ENCODE measurements at places on chromosomes 2 and 18.

DNA sequence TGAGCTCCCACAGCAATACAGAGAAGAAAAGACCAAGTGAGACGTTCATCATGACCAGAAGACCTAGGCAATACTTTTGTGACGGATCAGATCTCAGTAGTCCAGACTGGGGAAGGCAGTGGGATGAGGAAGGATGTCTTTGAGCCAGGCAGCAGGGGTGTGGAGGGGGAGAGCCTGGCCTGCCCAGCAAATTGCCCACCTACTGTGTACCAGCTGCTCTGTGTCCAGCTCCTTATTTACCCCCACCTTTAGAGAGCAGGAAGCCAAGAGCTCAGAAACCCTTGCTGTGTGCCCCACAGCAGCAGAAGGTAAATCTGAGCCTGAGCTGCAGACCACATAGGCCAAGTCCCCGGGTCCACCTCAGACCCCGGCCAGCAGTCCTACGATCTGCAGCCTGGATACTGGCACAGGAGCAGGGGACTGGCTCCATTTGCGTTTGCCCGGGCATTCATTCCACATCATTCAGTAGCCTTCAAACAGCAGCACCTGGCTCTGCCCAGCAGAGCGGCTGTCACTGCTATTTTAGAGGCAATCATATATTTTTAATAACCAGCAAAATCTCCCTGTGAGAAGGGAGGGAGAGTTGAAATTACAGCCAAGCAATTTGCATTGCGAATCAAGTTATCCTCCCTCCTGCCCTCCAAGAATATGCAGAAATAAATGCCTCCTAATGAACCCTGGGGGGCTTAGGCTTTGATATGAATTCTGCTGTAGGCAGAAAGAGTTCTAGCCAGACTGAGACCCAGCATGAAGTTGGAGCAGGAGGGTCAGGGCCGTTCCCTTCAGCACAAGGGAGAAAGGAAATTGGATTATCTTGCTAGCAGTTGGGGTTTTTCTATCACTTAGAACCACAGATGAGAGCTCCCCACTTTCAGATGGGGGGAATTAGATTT lies 110.0 kb upstream of the FZD7 start:
- DNase-seq = no peak

DNA sequence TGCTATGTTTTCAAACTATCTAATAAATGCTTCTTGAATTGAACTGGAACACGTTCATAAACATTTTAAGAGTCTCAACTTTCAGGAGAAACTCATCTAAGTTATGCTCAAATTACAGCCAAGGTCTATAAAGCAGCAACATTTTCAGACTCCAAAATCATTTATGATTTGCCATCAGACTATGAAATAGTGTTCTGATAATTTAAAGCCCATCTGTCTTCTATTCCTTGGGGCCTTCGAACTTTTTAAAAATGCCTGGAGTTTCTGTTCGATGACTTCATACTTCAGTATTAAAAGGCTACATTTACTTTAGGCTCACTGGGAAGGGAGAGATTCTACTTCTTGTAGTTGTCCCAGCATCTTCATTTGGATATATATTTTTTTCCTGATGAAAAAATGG lies 73.6 kb upstream of the NXPH2 start:
- DNase-seq = no peak

DNA sequence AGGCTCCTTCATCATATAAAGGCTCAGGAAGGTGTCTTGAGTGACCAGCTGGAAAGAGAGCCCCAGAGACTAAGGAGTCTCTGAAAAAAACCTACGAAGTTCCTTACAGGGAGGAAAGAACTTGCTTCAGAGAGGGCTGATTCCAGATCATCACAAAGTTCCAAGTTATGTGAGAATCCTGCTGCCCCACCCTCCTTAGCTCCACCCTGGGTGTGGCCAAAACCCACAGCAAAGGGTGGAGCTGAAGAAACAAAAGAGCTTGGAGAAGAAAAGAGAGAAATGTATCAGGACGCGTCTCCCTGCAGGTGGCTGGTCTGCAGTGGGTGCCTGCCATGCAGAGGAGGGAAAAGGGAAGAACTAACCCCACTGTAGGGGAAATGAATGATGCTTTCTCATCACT lies 32.8 kb upstream of the ZNF396 start:
- no peak for DNase-seq

DNA sequence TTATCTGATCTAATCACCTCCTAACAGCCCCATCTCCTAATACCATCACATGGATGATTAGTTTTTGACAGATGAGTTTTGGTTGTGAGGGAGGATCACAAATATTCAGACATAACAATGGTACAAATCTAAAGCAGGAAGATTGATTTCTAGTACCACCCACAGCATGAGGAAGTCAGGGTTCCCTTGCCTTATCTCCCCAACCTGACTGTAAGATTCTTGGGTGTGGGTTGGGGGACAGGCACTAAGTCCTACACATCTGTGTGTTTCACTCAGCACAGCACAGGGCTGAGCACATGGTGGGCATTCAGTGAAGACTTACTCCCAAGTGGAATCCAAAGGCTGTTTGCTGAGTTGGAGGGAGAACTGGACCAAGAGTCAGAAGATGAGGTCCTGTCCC lies 93.8 kb upstream of the CXCR4 start:
- no peak for DNase-seq

GRCh38 chr2:65598996-65599395 lies 166.6 kb upstream of the SPRED2 start:
- no peak for DNase-seq

DNA sequence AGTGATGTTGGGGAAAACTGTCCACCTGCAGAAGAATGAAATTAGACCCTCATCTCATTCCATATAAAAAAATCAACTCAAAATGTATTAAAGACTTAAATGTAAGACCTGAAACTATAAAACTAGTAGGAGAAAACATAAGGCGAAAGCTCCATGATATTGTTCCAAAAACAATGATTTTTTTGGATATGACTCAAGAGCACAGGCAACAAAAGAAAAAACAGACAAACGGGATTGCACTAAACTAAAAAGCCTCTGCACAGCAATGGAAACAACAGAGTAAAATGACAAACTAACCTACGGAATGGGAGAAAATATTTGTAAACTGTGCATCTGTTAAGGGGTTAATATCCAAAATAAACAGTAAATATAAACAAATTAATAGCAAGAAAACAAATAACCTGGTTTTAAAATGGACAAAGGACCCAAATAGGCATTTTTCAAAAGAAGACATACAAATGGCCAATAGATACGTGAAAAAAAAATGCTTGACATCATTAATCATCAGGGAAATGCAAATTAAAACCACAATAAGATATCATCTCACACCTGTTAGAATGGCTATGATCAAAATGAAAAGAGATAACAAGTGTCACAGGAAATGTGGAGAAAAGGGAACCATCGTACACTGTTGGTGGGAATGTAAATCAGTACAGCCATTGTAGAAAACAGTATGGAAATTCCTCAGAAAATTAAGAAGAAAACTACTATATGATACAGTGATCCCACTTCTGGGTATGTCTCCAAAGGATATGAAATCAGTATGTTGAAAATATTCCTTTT lies 26.6 kb downstream of the LRRFIP1 start:
- DNase-seq = no peak

DNA sequence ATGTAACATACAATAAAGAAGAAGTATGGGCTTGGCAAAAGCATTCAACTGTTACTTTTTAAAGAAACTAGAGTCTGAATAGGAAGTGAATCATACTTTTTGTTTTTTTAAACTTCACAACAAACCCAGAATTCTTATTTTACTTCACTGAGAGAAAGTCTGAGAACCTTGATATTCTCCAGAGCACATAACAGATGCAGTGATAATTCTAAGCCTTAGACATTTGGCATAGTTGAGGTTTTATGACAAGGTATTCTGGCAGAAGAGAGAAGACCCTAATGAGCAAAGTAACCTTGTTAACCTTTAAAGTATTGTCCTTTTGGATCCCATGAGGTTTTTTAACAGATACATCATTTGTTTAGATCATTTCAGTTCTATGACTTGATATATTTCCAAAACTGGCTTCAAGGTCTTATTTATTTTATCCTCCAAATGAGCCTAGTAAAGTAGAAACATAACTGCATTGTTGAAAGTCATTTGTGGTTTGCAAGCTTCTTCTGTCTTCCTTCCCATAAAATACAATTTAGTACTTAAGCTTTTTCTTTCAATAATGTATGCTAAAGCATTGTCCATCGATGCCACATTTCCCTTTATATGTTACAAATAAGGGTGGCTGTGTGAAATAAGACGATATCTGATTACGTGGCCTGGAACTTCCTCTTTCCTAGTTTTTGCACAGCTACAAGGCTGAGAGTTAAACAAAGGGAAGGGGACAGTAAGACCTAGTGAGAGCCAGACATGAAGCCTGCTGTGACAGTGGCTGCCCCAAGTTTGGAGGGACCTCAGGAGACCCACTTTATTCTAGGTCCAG lies 86.1 kb upstream of the ITPRID2 start:
- DNase-seq = no peak

GRCh38 chr2:191329841-191330240 lies 84.6 kb downstream of the MYO1B start:
- no peak for DNase-seq

GRCh38 chr2:140695155-140695554 lies 1435.7 kb downstream of the LRP1B start:
- no peak for DNase-seq

DNA sequence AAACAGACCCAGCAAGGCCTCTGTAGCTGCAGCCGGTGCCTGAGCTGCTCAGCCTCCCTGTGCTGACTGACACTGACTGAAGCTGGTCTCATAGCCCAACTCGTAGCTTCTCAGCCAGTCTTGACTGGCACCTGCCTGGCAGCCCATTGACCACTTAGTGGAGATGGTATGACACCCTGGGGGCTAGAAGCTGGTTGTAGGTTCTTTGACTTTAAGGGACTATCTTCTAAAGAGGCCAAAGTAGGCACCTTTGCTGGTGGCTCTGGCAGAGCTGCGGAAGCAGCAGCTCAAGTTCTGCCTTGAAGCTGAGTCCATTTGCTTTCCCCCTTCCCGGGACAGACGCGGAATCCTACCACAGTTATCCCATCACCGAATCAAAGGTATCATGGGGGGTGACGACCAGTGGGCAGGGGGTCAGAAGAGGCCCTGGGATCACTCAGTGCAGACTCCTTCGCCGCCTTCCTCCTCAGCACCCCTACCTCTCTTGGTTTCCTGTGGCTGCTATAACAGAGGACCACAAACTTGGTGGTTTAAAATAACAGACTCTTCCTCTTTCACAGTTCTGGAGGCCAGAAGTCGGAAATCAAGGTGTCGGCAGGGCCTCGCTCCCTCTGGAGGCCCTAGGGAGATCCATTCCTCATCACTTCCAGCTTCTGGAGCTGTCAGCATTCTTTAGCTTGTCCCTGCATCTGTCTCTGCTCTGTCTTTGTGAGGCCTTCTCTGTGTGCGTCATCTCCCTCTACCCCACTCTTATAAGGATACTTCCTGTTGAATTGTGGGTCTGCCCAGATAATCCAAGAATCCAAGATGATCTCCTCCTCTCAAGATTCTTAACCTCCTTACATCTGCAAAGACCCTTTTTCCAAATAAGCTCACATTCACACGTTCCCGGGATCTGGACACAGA lies 13.7 kb upstream of the FOSL2 start:
- DNase-seq = no peak

- DNase-seq = no peak
Observed at GRCh38 chr2:158917121-158917520, 51.3 kb upstream of the TANC1 start.

DNA sequence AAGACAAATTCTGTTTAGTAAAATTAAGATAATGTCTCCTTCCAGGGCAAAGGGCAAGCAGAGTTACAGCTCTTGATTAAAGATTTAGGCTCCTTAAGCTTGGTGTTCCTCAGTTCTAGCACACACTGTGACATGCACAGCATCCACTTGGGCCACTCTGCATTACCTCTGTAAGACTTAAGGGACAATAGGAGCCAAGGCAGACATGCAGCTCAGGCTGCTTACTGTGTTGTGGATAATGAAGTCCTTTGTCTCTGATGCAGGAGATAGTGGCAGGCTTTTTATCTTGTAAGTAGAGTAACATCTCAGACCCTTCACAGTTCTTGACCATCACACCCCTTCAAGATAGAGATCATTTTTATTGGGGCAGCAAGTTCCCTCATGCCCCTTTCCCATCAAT lies 31.2 kb downstream of the RBM45 start:
- DNase-seq = no peak

- no peak for DNase-seq
Observed at GRCh38 chr2:197092431-197092830, 165.9 kb upstream of the PGAP1 start.

- DNase-seq = no peak
Observed at GRCh38 chr2:28632791-28633190, 118.8 kb upstream of the PPP1CB start.

DNA sequence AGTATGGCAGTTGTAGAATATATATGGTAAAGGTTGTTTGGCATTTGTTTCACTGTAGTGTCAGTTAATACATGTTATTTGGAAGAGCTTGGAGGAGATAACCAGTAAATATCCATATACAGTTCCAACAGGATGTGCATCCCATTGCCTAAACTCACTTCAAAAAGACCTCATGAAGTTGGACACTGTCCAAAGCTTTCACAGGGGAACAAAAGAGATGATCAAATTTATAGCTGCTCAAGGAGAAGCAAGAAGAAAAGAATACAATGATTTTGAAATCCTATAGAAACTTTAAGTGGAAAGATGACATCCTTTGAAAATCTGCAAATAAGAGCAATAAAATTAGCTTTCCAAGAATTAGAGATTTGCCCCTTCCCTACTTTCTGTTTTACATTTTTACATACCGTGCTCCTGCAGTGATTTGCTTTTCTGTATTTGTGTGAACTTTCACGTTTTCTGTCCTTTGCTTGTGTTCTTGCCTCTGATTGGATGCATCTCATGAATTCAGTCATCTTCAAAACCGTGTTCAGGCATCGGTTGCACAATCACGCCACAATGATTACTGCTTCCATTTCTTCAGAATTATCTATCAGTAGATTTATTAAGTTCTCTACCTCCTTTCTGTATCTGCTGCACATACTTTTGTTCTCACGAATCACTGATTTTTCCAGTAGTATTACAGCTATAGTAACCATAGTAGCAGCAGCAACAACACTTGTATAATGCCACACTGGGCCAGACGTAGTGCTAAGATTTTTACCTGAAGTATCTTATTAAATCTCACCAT lies 83.8 kb downstream of the PARD3B start:
- no peak for DNase-seq

DNA sequence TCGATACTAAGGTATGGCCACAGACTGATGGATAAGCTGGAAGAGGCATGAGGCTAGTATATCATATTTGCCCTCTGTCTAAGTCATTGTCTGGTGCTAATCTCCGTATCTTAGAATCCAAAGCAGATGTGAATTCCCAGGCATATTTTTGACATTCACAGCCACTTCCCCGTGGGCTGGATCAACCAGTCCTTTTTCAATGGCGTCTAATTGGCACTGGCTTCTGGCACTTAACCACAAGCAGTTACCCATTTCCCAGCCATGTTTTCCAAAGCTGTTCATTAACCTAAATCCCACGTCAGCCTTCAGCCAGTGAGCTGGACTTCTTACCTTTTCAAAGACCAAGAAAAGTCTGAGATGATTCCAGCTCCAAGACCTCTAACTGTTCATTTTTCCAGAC lies 20.7 kb upstream of the ZNF407 start:
- no peak for DNase-seq

DNA sequence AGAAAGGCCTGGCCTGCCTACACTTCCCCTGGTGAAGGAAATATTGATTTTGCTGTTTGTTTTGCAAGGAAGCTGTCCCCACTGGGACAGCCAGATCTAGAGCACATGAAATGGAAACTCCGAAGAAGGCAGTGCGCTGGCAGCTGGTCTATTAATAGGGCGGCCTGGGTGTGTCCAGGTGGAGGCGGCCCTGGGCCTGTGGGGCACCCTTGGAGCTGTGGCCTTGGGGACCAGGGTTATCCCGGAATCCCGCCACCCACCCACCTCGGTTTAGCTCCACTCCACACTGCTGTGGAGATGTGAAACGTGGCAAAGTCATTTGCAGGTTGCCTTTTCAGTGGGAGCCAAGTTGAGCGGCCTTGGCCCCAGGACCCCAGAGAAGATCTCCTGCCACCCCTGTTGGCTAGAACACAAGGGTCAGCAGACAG lies 204.3 kb downstream of the KLHL29 start:
- DNase-seq = no peak
